Neural crest cell (in vitro differentiated cells): ENCODE measurements at places on chromosomes 5 and 9. TPM values are rescaled to one million over a fixed set of nuclear protein-coding genes. Genes with fewer than 3 reads are reported as not detected.

COL15A1 gene
- 0.18 and 0.33 TPM in 2 replicates for total RNA-seq

SPAG8 gene
- 1.4 TPM in 2 replicates for total RNA-seq

HMCN2 gene
- 0.07 TPM in 1 of 2 replicates, not detected in the other for total RNA-seq

HSD17B3 gene
- not detected in 2 replicates for total RNA-seq

FPGS gene
- total RNA-seq, result 64.6 and 69.9 TPM in 2 replicates

DNA sequence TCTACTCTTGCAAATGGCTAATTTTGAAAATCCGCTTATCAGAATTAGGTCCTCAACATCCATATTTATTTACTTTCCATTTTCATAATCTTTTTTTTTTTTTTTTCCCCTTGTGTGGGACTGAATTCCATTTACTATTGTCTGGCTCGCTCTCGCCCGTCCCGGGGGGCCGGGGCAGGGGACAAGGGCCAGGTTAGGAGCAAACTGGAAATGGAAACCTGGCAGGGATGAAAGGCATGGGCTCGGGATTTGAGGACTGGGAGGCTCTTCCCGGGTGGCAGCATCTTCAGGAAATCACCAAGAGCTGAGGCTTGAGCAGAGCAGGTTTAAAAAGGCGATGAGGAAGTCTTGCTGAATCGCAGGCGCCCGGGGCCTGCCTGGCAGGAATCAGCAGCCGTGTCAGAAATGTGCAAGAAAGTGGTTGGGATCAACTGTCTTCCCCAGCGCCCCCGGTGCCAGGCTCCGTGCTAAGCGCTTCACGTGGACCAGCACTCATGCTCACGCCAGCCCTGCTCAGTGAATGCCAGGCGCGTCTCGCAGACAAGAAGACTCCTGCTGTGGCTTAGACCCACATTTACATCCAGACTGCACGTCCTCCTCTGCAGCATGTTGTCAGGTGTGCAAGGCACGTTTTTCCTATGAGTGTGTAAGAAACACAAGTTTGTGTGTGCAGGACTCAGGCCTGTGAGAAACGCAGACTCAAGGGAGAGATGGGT lies 66.3 kb upstream of the UNC5A start:
- DNase-seq, result no peak

DNA sequence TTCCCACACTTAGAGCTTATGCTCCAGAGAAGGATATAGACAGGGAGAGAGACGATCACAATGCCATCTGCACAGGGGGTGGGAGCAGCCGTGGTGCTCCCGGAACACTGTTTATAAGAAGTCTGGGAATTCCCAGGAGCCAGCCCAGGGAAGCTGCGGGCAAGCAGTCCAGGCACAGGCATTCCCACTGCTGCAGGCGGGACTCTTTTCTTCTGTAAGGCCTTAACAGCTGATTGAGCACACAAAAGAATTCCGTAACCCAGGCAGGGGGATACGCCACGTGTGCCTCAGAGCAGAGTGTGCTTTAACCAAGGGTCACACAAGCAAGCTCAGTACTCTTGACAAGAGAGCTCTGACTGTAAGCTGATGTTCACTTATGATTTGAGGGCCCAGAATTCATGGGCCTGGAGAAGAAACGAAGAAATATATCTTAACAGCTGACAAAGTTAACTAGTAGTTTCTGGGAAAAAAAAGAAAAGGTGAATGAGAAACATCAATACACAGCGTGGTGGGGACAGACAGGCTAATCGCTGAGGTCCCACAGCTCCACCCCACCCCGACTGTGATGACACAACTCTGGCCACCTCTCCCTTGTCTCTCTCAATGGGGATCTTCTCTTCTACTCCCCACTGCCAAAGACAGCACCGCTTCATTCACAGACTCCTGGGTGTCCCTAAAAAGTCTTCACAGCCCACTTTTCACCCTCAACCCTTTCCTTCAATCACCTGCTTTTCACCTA lies 85.9 kb upstream of the SIMC1 start:
- DNase-seq, result no peak

DNA sequence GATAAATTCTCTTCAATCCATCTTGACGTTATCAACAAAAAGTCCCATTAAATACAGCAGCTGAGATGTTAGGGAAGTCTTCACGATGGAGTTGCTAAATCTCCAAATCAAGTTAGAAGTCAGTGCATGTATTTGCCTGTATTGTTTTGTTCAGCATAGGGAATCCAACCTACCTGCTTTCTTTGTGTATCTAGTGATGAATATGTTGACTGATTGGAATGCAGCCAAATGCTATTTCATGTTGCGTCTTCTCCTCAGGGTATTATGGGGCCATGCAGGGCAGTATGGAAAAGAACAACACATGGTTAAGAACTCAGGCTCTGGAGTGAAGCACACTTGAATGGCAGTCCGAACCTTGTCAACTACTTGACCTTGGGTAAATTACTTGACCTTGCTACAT lies 529.5 kb upstream of the ZNF462 start:
- no peak for DNase-seq

DNA sequence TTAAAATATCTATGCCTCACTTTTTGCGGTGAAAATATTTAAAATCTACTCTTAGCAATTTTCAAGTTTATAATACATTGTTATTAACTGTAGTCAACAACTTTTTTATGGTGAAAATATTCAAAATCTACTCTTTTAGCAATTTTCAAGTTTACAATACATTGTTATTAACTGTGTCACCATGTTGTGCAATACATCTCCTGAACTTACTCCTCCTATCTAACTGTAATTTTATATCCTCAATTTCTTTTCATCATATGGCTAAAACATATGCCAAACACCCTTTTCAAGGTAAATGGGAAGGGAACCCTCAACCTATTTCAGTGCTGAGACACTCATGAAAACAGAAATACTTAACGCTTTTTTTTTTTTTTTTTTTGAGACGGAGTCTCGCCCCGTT lies 982.7 kb upstream of the DMAC1 start:
- DNase-seq, result no peak

- no peak for DNase-seq
Observed at GRCh38 chr5:28493456-28493855, 1455.1 kb upstream of the CDH9 start.

DNA sequence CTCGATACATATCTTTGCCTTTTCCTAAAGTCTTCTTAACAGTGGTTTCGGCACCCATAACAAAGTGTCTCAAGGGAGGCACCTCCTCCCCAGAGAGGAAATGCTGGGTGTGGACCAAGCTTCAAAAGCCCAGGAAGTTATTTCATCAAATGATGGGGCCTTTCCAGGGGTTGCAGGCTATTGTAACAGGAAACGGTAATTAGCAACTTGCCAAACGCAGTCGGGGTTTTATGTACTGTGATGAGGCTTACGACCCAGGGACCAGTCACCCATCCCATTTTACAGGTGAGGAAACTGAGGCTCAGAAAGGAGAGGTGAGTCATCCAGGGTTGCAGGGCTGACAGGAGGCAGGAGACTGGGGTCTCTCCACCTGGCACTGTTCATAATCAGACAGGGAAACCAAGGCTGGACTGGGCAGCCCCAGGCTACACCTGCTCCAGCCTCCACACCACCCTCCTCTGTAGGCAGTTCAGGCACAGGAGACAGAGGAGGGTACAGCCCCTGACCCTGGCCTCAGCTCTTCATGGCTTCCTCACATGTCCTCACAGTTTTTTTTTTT lies 30.0 kb upstream of the SUSD3 start:
- DNase-seq, result no peak

- no peak for DNase-seq
Observed at GRCh38 chr5:175308701-175309100, 135.3 kb downstream of the DRD1 start.

- DNase-seq, result no peak
Observed at GRCh38 chr9:68428481-68428880, 72.1 kb downstream of the PGM5 start.
